ENCODE measurements at places on chromosomes 3 and 15.

DNA sequence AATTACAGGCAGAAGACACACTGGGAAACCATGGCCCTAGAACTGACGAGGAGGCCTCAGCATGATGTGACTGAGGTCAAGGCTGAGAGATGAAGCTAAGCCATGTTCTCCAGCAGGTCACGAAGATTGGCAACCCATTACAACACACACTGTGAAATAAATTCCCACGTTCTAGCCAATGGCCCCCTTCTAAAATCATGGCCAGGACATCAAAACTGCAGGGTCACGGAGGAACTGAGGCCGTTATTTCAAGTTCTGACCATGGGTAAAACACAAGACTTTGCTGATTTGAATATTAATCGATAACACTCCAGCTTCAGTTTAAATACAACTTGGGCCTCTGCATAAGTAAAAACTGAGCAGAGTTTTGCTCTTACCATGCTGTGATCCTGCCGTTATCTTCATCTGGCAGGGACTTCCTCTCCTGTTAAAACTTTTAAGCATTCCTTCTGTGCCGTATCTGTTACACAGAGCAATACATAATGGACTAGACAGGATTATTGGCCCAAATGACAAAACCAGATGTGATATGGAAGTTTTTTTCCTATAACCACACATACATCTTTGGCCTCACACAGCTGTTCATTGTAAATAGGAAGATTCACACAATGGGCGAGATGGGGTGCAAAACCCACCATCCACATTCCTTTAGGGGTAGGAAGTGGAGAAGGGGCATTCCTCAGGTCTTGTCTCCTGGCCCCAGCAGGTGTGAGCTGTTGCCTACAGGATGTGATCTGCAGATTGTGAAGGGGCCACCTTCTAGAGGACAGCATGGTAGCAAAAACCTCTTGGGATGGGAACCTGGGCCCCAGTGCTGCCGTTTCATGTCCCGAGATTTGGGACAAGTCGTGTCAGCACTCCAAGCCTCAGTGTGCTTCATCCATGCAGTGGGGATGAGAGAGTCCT, 207.4 kb downstream of the OPA1 start:
- no peak for DNase-seq

GRCh38 chr3:140753865-140754754, 76.2 kb downstream of the TRIM42 start:
- DNase-seq = no peak

DNA sequence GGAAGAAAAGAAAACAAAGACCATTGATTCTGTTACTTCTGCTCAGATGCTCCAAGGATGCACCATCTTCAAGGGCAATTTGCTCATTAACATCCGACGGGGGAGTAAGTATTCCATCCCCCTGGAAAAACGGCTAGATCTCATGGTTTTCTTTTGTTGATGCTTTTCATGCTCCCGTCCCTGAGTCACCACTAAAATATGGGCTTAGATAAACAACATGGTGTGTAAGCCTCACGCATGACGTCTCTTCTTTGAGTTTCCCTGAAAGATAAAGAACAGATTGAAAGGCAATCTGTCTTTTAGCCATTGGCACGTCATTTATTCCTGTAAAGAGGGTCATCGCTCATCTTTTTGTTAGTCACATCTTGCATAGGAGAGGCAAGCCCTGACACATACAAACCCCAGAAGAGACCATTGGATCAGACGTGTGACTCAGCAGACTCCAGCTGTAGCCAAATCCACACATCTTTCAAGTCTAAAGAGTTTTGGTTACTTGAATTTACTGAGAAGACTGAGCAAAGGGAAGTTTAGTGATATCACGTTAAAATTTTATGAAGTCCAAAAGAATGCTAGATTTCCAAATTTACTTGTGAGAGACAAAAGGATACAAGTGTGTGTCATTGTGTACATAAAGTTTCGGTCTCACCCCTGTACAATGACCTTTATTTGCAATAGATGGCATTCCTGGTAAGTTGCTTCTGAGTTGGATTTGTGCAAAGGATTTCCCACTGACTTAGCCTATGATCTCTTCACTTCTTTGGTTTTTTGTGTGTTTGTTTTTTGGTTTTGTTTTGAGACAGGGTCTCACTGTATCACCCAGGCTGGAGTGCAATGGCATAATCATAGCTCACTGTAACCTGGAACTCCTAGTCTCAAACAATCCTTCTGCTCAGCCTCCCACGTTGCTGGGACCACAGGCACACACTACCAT, 110.5 kb downstream of the PGPEP1L start:
- DNase-seq = peak; percentile 60

DNA sequence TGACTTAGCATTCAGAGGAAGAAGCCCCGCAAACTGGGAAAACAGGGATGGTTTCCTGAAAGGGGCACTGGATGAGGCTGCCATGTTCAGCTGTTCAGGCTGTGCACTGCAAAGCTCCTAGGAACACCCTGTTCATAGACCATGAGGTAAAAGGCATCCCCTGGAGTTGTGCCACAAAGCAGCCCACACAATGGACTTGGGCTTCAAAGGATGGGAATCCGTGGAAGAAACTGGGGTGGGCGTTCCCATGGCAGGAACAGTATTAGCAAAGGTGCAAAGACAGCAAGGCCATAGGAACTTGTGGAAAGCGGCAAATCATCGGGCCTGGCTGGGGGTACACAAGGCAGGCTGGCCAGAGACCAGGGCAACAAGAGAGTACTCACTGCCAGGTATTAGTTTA, 8.9 kb downstream of the OXTR start:
- DNase-seq = no peak

DNA sequence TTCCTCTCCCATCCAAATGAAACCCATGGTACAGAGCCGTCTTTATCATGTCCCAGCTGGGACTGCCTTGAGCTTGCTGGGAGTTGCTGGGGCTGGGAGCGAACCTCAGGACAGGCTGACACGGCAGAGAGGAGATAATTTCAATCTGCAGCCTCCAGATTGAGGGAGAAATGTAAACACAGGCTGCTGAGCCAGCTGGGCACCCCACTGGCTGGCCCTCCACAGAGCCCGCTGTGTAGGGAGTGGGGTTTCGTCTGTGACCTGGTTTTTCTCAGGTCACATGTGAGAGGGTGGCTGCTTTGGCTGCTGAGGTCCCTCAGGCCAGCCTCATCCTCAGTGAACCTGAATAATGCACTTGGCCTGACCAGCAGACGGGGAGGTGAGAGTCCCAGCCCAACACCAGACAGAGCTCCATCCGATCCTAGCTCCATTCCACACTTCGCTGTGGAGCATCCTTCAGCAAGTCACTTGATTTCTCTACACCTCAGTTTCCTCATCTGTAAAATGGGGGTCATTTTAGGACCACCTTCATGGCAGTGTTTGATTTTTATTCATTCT, 121.6 kb upstream of the MRPS22 start:
- DNase-seq = no peak

DNA sequence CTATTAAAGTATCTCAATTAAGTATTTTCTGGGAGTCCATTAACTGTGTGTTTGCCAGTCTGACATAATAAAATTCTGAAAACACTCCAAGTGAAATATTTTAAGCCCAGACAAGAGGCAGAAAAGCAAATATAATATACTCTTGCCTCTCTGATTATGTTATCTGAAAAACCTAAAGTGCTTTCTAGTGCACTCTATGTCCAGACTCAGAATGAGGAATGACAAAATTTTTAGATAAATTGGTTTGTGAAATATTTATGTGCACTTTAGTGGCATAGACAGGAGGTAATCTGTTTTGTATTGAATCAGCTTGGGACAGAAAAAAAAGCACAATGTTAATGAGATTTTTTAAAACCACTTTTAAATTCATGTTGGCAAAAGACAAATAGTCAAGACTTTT, 508.2 kb upstream of the SUCLG2 start:
- DNase-seq = no peak

DNA sequence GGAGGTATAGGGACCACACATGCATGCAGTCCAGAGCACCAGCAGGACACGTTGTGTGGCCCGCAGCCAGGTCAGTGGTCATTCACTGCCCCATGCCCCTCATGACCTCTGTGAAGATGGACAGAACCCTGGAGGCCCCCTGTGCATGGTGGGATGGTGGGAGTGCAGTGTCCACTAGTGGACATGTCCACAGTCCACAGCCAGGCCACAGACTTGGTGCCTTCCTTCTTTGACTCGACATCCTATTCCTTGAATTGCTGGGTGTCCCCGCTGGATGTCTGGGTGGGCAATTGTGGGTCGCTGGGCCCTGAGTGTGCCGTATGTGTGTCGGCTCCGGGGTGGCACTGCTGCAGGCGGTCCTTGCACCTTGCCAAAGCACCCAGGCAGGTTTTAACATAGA, 35.7 kb downstream of the KLF15 start:
- no peak for DNase-seq

DNA sequence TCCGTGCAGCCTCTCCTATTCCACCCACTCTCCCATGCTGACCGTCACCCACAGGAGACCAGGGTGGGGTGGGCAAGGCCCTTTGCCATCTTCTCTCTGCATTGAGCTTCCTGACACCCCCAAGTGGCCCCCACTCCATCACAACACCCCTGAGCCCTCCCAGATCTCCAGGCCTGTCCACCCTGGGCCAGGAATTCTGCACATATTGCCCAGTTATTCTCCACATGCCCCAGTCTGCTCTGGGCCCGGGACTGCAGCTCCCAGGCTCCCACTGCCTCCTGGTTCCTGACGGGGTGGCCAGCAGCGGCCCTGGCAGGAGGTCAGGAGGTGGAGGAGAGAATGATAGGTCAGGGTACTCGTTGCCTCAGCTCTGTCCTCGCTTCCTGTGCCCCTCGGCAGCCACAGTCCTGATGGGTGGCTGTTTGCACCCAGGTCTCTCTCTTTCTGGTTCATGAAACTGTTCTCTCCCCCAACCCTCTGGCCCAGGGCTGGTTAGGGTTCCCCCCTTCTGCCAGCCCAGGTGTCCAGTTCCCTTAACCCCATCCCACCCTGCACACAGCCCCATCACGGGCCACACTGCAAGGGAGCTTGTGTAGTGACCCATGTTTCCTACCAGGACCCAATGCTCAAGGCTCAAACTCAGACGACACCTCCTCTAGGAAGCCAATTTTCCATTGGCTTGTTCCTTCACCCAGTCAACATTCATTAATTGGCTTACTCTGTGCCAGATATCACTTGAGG, 47.3 kb downstream of the IQSEC1 start:
- DNase-seq = no peak

DNA sequence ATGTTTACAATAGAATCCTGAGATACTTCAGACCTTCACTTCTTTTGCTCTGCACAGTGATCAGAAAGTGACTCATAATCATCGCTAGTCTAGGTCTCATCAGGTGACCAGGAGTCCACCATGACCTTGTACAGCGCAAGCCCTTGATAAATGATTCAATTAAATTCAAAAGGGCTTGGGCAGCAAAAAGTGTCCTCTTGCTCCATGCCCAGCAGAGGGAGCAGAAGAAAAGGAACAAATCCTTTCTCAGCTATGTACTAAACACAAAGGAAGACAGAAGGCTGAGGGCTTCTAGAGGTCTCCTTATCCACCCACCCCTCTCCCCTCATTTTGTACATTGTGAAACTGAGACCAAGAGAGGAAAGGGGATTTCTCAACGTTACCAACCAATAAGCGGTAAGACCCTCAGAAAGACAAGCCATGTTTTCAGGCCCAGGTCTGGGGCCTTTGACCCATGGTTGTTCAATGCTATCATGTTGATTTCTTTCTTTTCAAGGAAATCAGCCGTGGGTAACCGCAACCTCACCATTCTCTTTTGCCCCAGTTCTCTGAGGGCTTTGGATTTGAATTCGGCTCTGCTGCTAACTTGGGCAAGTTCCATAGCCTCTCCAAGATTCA, 74.8 kb downstream of the AQP9 start:
- no peak for DNase-seq

GRCh38 chr3:13671482-13672233, 122.7 kb downstream of the FBLN2 start:
- no peak for DNase-seq

GRCh38 chr15:92878593-92879053, 21.5 kb upstream of the CHD2 start:
- DNase-seq = no peak
